ENCODE measurements at places on chromosomes 11 and 22.

- DNase-seq: no peak
Observed at GRCh38 chr22:24593836-24594568, 1.1 kb upstream of the LRRC75B start.

GRCh38 chr11:123822599-123822998 lies 16.4 kb upstream of the OR6M1 start:
- DNase-seq: no peak

DNA sequence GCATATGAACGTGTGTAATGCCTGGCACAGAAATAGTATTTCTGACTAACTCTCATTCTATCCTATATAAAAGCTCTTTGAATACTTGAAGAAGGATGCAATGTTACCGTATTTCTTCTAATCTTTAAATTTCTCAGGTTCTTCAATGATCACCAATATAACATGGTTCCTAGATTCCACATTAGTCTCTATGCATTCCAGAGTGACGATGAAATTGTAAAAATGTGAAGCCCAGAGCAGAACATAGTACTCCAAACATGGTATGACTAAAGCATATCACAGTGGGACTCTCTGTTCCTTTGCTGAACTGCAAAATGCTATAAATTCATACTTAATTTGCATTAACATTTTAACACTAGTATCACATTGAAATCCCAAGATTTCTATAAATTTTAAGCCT lies 877.6 kb upstream of the CHORDC1 start:
- DNase-seq: no peak

- DNase-seq: no peak
Observed at GRCh38 chr22:41364955-41365354, 16.8 kb upstream of the TEF start.

DNA sequence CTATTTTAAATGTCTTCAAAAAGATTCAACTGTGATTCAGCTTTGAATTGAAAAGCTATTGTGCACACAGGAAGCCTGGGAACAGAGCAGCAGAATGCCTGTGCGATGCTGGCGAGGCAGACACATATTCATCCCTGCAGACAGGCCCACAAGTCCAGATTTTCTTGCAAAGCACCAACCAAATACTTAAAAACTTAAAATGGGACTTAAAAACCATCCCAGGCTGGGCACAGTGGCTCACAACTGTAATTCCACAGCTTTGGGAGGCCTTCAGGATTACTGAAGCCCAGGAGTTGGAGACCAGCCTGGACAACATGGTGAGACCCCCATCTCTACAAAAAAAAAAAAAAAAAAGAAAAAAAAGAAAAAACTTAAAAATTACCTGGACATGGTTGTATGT lies 122.6 kb upstream of the SERPIND1 start:
- no peak for DNase-seq

DNA sequence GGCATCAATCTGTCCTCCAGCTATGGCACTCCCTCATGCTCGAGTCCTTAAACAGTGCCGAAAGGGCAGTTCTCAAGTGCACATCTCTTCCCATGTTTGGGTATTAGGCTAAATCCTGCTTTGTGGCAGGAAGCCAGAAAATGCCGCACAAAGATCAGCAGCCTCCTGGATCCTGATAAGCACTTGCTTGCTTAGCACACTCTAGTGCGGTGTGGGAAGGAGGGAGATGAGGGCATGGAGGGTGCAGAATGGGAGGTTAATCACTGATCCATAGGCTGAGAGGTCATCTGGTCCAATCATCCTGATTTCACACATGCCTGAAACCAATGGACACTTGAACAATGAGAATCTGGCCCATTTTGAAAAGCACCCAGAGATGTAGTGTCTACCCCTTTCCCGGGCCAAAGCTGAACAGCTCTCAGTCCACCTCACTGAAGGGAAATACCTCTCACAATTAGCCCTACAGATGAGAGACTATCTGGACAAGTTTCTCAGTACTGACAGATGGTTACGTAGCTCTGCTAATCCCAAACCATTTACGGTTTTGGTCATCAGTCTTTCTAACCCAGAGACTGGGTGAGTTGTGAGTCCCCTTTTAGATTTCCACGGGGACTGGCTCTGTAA lies 29.8 kb upstream of the CHRM4 start:
- no peak for DNase-seq

DNA sequence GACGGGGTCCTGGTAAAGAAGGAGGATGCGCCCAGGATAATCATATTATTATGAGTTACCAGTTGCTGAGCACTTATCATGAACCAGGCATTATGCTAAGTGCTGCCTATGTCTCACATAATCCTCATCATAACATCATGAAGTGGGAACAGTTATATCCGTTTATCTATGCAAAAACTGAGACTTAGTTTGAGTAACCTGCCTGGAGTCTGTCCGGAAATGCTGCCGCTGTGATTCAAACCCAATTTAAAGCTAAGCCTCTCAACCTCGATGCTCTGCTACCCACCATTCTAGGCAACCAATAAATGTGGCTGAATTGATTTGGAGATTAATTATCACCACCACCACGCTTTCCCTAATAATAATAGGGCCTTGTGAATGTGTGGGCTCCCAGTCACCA lies 111.5 kb upstream of the CLMP start:
- no peak for DNase-seq

DNA sequence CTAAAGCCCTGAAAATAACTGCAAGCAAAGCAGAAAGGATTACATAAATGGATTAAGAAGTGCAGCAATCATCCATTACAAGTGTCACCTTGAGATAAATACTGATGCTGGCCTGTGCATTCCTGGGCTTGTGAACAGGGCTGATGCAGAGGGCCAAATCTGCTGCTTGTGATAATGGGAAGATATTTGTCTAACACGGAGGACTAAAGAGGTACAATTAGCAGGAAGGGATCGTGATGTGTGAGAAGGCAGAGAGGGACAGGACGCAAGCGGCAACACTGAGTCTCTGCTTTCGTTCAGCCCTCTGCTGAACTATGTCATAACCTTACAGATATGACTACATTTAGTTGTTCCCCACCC lies 107.7 kb upstream of the DDI1 start:
- DNase-seq: no peak

- no peak for DNase-seq
Observed at GRCh38 chr11:3050386-3051195, 6.6 kb downstream of the CARS1 start.

DNA sequence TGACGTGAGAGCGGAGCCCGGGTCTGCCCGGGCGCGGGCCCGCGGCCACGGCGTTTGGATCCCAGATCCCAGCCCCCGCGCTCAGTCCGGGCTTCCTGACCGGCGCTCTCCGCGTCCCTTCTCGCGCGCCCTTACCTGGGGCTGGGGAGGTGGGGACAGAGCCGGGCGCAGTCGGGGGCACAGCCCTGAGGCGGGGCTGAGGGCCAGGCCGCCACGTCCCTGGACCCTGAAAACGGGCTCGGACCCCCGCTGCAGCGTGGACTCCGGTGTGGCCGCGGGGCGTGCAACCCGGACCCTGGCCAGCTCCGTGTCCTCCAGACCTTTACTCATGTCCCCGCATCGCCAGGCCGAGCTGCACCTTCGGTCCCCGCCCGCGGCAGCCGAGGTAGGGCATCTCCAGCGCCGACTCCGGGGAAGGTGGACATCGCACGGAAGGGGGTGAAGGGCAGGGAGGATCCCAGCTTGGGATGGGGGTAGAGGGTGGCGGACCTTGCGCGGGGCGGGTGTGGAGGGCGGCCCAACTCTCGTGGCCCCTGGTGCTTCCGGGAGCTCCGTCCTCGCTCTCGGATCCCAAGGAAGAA lies 9.9 kb upstream of the AIFM3 start:
- no peak for DNase-seq

DNA sequence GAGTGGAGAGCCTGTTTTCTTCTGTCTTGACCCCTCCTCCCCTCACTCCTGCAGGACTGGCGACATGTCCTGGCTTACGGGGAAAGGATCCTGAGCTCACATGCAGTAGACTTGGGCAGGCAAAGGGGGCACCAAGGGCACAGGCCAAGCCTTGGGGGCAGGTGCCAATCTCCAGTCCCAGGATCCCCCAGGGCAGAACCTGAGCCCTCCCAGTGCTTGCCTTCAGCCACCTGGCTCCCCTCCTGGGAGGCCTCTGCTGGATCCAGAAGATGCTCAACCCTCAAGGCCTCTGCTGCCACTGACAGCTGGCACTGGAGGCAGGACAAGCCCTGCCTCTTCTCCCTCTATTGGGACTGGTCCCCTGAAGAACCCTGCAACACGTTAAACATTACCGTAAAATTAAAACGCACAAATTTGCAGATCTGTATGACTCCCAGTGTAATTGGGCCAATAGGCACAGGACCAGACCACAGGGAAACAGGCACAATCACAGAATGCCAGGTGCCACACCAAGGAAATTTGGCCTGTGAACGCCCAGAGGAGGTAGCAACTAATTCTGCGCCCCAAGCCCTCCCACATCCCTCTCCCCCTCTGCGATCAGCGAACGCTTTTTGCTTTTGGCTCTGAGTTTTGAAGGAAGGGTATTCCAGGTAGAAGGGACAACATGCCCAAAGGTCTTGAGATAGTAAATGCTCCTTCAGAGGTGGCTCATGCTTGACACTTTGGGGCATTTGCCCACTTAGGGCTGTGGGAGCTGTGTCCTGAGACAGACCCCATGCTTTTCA lies 967 bp upstream of the LZTR1 start:
- no peak for DNase-seq

GRCh38 chr22:39437791-39438704 lies 18.8 kb upstream of the MGAT3 start:
- DNase-seq: no peak

GRCh38 chr11:21810650-21811049 lies 382.2 kb upstream of the ANO5 start:
- no peak for DNase-seq

GRCh38 chr11:111934306-111934705 lies 2.8 kb upstream of the DIXDC1 start:
- no peak for DNase-seq

DNA sequence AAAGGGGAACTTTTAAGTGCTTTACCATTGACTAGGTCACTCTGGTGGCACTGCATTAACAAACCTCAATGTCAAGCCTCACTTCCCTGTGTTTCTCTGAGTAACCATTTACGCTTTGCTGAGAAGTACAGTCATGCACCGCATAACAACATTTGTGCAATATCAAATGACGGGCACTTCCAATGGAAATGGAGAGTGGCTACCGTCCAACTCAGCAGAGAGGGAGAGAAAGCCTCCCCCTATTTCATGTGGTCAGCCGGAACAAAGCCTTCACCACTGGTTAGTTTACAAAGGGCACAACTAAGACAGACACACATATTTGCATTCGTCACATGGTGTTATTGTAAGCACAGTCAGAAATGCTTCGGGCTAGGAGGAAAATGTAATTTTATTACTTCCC lies 117.3 kb downstream of the RASSF10 start:
- DNase-seq: no peak

DNA sequence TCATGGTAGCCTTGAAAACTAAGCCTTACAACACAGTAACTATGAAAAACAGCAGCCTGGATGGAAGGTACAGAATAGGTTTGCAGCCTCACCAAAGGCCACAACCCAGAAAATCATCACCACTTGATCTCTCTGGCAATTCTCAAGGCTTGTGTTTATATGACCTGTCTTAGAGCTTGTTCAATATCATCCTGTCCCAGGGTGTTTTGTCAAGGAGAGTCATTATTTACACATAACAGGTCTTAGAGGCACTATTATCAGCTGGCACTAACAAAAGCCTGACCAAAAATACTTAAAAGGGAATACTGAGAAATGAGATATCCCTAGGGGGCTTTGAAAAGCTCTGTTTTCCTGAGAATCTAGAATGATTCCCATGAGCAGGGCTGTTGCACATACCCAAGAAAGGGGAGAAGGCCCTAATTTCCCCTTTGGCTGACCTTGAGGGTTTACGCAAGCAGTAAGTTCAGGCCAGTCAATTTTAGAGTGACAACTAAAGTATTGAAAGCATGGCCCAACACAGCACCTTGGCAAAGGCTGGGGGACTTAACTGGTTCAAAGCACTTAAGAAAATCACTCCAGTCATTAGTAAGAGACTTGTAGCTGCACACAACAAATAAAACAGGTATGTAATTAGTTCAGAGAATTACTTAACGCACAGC lies 7.9 kb downstream of the SC5D start:
- no peak for DNase-seq

DNA sequence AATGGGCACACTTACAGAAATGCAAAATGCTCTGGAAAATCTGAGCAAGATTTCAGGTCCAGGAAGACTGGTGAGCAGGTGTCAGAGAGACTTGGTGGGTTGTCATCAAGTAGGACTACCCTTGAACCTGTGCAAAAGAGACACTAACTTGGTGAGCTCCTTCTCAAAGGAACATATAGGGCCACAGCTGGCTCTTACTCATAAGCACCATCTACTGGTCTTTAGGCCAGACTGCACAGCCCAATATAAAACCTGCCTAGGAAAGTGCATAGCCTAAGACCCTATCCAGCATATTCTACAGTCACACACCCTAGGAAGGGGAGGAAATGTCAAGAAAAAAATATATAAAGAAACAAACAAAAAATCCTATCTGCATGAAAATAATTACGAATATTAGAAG lies 18.2 kb upstream of the OR10W1 start:
- no peak for DNase-seq

DNA sequence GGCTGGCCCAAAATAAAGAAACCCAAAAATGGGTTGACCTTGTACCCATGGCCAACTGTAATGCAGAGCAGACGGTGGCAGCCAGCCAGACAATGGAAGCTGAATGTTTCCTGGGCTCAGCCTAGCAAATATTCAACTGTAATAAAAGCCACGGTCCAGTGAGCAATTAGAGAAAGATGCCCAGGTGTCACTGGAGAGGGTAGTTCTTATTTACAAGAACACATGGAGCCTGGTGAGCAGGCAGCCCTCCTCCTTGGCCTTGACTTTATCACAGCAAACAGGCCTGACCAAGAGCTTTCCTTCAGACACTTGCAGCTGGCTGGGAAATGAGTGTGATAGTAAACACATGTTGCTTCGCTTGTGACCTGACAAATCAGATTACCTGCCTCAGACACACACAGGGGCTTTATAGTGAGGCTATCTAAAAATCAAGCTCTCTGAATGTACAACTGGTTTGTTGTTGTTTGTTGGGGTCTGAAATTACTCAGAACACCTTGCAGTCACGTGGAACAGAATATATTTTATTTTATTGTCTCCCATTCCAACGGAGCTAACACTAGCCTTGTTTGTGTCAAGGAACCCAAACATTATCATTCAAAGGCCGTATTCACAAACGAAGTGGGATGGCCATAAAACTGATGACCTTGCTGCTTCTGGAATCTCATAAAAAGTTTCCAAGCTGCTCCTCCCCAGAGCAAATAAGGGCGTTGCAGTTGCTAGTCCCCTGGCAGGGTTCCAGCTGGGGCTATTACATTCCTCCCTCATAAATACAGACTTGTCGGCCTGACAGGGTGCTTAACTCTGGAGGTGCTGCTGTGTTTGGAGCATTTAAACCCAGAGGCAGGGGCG lies 161.1 kb downstream of the BBOX1 start:
- DNase-seq: no peak

DNA sequence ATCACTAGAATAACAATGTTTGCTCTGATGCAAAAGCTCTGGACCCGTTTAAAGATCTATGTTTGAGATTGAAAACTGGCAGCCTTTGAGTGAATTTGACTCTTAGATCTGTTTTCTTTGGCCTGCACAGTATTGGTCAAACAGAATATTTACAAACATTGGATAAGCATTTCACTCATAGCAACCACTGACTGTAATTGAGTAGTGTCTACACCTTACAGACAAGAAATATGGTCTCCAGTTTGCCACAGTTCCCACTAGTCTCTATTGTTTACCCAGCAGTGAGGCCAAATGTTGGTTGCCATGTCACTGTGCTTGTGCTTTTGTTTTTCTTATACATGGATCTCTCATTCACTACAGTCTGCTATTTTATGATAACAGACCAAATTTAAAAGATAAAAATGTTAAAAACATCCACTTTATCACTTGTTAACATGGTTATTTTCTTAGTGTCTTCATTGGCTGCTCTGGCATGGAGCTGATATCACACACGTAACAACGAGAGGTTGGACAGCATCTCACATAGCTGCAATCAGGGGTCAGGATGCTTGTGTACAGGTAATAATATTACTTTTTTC lies 12.2 kb downstream of the ANKRD42 start:
- DNase-seq: no peak

Measured in stimulated activated effector memory CD8-positive, alpha-beta T cell treated with anti-CD3 and anti-CD28 coated beads, Interleukin-12 subunit alpha, Interleukin-12 subunit beta, amount 100 ng/mL, for 72 hours (primary cell).